ENCODE measurements at places on chromosomes 3 and 15. TPM values are rescaled to one million over a fixed set of nuclear protein-coding genes. Genes with fewer than 3 reads are reported as not detected.

- peak overlapping the region; percentile 99 for H3K27ac ChIP-seq
- H3K27me3 ChIP-seq = no peaks in the 10 kb centered on the region
- H3K4me3 ChIP-seq = peak overlapping the region; percentile 58
- H3K4me1 ChIP-seq = peaks cover 23% of the 10 kb centered on the region
- no peaks in the 10 kb centered on the region for H3K36me3 ChIP-seq
Observed at GRCh38 chr15:75452364-75452864, 924 bp upstream of the SIN3A start.

DNA sequence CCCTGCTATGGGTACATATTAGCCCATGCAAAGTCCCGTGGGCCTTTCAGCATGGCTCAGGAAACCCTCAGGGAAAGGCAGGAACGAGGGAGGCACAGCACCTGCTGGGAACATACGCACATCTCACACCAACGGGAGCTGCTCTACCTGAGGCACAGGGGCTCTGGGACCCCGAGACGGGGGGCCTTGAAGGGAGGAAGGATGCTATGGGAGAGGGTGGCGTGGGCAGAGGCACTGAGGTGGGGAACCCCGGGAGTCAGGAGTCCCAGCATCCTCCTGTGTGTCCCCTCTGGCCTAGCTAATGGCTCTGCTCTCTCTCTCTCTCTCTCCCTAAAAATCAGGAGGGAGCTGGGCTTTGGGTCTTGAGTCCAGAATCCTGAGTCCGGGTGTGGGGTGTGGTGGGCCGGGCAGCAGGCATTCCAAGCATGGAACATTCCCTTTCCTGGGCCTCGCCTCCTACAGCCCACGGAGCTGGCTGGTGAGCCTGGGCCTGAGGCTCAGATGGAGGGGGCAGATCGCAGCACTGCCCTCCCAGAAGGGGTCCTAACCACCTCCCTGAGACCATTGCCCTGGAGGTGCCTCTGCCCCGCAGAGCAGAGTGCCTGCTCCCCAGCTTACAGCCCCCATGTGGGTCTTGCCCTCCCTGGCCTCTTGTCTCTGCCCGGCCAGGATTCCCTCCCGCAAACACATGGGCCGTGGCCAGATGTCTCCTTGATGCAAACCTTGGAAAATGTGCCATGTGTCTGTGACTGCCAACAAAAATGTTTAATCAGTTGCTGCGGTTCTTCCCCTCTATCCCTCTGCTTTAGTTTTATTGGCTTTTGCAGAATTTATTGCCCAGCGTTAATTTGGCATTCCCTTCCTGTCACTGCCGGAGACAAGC is 101.6 kb downstream of the TMEM266 start:
- no peaks in the 10 kb centered on the region for H3K27me3 ChIP-seq
- peaks cover 11% of the 10 kb centered on the region for H3K4me1 ChIP-seq
- H3K4me3 ChIP-seq = no peak overlapping the region
- no peaks in the 10 kb centered on the region for H3K36me3 ChIP-seq
- H3K27ac ChIP-seq = no peak overlapping the region

GRCh38 chr15:72890043-72890442 is 106.5 kb upstream of the ADPGK start:
- H3K27ac ChIP-seq = no peak overlapping the region
- H3K4me3 ChIP-seq = no peak overlapping the region
- H3K4me1 ChIP-seq = no peaks in the 10 kb centered on the region
- no peaks in the 10 kb centered on the region for H3K36me3 ChIP-seq
- DNase-seq = no peak

DNA sequence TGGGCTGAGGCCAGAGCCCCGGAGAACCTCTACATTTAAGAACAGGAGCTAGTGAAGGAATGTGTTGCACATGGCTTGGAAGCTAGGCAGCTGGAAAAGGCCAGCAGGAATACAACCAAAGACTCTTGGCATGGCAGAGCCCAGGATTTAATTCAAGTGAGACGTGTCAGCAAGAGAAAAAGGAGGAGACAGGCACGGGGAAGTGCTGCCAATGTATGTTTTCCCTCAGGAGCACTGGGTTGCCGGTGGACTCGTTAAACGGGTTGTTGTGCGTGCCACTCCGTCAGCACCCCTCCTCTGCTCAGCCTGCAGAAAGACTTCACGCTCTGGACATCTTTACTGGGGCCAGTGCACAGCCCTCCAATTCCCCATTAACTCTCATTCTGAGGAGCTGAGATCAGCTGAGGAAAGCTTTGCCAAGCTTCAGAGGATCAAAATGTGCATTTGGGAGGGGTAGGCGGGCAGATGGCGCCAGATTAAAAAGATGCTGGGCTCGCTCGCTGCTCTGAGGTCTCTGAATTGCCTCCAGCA is 103.7 kb downstream of the PDZRN3 start:
- H3K36me3 ChIP-seq = no peaks in the 10 kb centered on the region
- H3K4me3 ChIP-seq = no peak overlapping the region
- peaks cover 5% of the 10 kb centered on the region for H3K4me1 ChIP-seq
- peak overlapping the region; percentile 4 for H3K27ac ChIP-seq
- no peaks in the 10 kb centered on the region for H3K27me3 ChIP-seq

DNA sequence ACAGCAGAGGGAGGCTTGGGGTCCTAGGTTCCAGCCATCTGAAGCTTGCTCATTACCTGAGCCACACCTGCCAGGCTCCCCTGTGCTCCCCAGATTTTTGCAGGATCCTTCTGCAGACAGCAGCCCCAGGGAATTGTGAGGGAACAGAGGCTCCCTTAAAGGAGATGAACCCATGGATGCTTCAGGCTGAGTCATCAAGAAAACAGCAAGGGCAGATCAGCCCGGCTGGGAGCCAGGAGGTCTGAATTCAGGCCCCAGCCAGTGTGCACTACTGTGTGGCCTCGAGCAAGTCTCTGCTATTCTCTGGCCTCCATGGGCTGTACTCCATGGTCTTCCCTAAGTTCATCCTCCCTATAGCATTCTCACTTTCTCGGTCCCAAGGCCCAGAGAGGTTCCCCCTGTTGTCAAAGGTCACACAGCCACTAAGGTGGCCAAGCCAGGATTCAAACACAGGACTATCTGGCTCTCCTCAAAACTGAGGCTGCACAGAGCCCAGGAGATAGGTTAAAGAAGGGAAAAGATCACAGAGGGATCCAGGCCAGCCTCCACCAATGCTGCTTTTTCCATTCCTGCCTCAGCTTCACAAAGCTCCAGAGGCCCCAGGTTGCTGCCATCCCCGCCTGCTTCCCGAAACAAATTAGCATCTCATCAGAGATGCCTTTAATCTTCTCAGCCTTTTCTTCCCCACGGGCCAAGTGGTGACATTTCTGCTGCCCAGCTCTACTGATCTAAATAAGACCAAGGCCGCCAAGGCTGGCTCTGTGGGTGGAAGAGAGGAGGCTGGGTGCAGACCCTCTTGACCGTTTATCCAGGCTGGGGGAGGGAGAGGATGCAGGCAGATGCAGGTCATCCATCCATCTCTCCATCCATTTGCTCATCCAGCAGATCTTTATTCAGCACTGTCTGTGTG is 21.2 kb upstream of the GRIP2 start:
- H3K36me3 ChIP-seq = no peaks in the 10 kb centered on the region
- no peak overlapping the region for H3K27ac ChIP-seq
- no peaks in the 10 kb centered on the region for H3K4me1 ChIP-seq
- no peaks in the 10 kb centered on the region for H3K27me3 ChIP-seq
- DNase-seq = no peak

GRCh38 chr3:197353001-197353866 is 54.8 kb upstream of the DLG1 start:
- no peak overlapping the region for H3K27ac ChIP-seq
- H3K4me3 ChIP-seq = no peak overlapping the region
- H3K36me3 ChIP-seq = no peaks in the 10 kb centered on the region
- no peaks in the 10 kb centered on the region for H3K27me3 ChIP-seq

DNA sequence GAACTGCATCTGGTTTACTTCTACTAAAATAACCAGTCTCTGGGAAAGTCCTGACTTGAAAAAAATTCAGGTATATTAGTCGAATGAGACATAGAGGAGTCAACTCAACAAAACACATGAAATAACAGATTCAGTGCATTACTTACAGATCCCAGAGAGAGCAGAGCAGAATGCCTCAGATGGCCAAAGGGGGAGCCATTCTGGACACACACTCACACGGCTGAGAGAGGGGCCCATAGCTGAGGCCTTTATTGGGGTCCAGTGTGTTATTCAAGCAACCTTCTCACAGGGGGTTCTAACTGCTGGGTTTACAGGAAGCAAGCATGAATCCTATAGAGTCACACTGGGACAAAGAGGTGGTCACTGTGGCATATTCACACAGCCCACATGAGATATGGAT is 135.1 kb upstream of the SNRPN start:
- no peaks in the 10 kb centered on the region for H3K36me3 ChIP-seq
- H3K4me1 ChIP-seq = no peaks in the 10 kb centered on the region
- no peak for DNase-seq
- H3K27ac ChIP-seq = no peak overlapping the region
- no peak overlapping the region for H3K4me3 ChIP-seq

DNA sequence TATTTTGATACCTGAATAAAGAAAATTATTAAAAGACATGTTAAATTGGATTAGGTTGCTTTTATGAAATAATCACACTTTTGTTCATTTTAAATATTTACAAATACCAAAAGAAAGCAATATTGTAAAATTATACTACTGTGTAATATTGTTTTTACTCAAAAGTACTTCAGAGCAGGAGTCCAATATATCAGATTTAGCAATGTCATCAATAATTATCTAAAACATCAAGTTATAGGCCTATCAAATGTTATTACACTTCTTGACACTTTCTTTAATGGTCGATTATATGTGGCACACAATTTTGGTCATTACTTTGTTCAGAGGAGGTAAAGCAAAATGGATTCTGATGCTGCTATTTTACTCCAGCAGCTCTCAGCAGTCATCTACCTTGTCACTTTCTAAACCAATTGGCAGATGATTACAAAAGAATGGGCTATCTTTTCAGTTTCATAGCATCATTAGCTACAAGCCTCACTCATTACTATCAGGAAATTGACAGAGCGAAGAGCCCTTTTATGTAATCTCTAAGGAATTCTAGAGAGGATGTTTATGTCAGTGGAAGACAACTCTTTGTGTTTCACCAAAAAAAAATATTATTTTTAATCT is 318.6 kb downstream of the PLOD2 start:
- DNase-seq = no peak
- H3K27me3 ChIP-seq = no peaks in the 10 kb centered on the region
- no peaks in the 10 kb centered on the region for H3K4me1 ChIP-seq
- H3K27ac ChIP-seq = no peak overlapping the region

- no peak for DNase-seq
- H3K4me1 ChIP-seq = no peaks in the 10 kb centered on the region
- H3K4me3 ChIP-seq = no peak overlapping the region
- no peaks in the 10 kb centered on the region for H3K36me3 ChIP-seq
- H3K27me3 ChIP-seq = no peaks in the 10 kb centered on the region
Observed at GRCh38 chr3:147939839-147940238, 530.7 kb downstream of the ZIC1 start.

DNA sequence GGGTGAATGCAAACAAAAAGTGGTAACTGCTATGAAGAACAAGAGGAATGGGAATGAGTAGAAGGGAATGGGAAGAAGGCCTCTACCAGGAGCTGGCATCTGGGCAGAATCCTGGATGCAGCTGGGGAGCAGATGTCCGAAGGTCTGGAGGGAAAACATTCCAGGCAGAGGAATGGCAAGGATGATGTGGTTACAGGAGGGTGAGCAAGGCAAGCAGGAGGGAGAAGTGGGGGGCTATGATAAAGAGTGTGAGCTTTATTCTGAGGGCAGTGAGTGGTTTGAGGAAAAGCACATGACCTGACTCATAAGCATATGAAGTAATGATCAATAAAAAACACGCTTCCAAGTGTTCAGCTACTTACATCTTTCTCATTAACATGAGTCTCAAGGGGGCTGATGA is 17.1 kb downstream of the SKIC8 start:
- no peak for DNase-seq
- H3K27me3 ChIP-seq = no peaks in the 10 kb centered on the region
- no peak overlapping the region for H3K4me3 ChIP-seq
- no peak overlapping the region for H3K27ac ChIP-seq
- H3K4me1 ChIP-seq = peaks cover 4% of the 10 kb centered on the region

DNA sequence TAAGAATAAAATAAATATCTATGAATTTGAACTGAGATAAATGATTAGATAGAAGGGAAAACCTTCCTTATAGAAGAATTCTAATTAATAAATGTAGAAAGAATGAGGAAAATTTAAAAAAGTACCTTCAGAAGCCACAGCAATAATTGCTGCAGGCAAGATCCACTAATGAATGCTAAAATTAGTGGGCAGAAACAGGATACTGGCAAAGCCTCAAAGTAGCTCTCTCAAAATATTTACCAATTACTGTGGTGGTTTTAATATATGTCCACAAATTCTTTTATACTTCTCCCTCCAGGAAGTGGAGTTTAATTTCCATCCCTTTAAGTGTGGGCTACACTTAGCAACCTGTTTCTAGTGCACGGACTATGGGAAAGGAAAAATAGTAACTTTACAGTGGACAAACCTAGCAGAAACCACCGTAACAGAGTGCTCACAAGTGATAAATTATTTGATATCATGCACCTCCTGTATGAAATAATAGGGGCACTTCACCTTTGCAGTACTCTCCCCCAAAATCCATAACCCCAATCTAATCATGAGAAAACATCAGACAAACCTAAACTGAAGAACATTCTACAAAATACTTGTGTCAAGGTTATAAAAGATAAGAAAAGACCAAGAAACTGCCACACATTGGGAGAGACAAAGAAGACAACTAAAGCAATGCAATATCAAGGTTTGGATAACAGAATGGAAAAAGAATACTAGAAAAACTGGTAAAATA is 6.8 kb downstream of the PEAK1 start:
- no peak for DNase-seq
- no peaks in the 10 kb centered on the region for H3K36me3 ChIP-seq
- H3K4me1 ChIP-seq = peaks cover 37% of the 10 kb centered on the region
- H3K27me3 ChIP-seq = no peaks in the 10 kb centered on the region
- H3K4me3 ChIP-seq = no peak overlapping the region
- H3K27ac ChIP-seq = no peak overlapping the region

- H3K27me3 ChIP-seq = no peaks in the 10 kb centered on the region
- no peak for DNase-seq
- H3K36me3 ChIP-seq = no peaks in the 10 kb centered on the region
Observed at GRCh38 chr15:69474846-69475455, 22.3 kb downstream of the RPLP1 start.

The ALDH1A3 gene
- total RNA-seq = 13.2 TPM

The PRSS50 gene
- total RNA-seq = 0.89 TPM

DNA sequence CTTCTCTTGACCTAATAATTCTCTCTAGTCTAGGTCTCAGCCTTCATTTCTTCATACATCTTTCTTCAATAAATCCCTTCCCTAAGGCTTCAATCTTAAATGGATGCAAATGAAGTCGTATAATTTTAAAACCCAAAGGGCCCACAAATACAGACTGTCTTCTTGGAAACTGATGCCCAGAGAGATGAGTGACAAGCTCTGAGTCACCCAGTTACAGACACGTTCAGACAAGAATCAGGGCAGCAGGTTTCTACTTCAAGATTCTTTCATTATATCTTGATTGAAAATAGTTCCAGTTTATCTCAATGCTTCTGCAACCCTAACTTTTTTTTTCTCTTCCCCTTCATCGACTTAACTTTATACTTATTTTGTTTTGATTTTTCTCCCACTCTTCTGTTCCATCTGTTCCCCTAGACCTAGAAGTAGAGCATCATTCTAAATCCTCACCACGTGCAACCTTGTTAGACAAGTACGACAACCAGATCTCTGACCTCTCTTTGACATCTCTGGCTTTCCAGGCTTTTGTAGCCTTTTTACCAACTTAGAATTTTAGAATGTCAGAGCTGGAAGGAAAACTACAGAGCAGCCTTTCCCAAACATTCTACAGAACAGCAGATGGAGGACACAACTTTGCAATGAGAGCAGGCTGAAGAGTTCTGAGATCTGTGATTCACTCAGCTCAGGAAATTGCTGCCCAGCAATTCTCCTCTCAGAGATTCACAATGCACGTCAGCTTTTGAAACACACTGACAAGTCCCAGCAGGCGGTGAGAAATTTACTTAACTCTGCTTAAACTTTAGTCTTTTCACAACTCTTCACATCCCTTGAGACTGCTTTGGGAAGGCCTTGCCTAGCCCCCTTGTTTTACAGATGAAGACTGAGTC is 25.3 kb downstream of the NCEH1 start:
- H3K27me3 ChIP-seq = no peaks in the 10 kb centered on the region
- no peak overlapping the region for H3K27ac ChIP-seq
- no peak for DNase-seq
- H3K36me3 ChIP-seq = no peaks in the 10 kb centered on the region
